NCI-H510A treated with DMSO at 0.1 percent for 48 hours (cell line): ENCODE measurements at places on chromosomes 7 and 10.

GRCh38 chr10:102347236-102347828 is 48.2 kb upstream of the NFKB2 start:
- peak; percentile 61 for DNase-seq

- DNase-seq = no peak
Measured at GRCh38 chr10:111874576-111874975, 309.0 kb downstream of the GPAM start.

DNA sequence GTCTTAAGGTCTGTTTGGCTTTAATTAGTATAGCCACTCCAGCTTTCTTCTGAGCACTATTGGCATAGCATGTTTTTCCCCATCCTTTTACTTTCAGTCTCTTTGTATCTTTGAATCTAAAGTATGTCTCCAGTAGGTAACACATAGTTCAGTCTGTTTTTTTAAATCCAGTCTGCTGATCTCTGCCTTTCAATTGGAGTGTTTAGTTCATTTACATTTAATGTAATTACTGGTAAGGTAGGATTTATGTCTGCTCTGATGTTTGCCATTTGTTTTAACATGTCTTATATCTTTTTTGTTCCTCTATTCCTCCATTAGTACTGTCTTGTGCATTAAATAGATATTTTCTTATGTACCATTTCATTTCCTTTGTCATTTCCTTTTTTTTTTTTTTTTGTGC is 72.5 kb downstream of the EXOC6 start:
- DNase-seq = no peak

DNA sequence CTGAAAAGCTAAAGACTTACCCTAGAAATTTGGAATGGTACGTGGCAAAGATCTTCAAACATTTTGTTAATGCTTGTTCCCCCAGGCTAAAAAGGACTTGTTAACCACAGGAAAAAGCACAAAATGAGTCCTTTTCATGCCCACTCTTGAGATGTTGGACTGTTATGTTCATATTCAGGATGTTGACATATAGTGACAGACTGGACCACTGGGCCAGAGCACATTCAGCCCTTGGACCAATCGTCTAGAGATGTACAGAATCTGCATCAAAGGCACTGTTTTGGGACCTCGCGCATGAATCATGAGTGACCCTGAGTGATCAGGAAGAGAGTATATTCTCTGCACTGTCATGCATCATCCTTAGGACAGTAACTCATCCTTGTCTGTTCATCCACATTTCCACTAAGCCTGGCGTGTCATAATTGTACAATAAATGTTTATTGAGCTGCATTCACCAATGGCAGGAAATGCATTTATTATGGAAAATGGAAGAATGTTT is 25.3 kb downstream of the TARP start:
- DNase-seq = no peak

GRCh38 chr10:126972635-126973414 is 67.6 kb downstream of the DOCK1 start:
- no peak for DNase-seq

DNA sequence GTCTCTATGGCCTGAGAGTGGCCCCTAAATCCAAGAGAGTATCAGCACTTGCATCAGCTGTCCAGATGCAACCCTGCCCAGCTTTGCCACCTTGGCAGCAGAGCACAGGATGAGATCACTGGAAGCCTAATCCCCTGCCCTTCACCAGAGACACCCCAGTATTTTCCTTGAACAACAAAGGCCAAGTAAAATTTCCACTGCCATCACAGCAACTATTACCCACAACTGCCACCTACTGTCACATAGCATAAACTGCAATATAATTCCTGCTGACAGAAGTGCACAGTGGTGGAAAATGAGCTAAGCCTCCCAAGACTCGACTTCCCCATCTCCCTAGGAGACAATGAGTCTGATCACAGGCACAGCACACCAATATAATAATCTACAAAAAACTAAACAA is 462.8 kb upstream of the ZWINT start:
- DNase-seq = no peak

GRCh38 chr7:144649120-144649519 is 186.7 kb downstream of the TPK1 start:
- DNase-seq = no peak

GRCh38 chr7:99098824-99099498 is 44.9 kb downstream of the SMURF1 start:
- DNase-seq = no peak

GRCh38 chr7:81839708-81840369 is 70.0 kb upstream of the HGF start:
- no peak for DNase-seq

DNA sequence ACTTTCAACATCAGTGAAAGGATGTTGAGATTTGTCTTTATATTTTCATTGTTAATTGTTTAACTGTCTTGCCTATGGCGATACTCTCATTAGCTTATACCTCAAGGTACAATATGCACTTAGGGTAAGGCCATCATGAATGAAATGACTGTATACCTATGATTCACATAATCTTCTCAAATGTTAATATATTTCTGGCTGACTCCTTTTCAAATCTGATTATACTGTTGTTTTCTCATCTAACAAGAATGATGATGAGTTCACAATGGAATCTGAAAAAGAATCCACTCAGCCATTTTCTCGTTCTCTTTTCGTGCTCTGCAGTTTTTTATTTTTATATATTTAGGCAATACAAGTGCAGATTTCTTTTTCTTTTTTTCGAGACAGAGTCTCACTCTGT is 159.1 kb downstream of the ARHGAP12 start:
- no peak for DNase-seq
